Breast epithelium (tissue), 4 donors: ENCODE measurements at places on chromosomes 12 and 14. TPM values are rescaled to one million over a fixed set of nuclear protein-coding genes. Genes with fewer than 3 reads are reported as not detected.

DNA sequence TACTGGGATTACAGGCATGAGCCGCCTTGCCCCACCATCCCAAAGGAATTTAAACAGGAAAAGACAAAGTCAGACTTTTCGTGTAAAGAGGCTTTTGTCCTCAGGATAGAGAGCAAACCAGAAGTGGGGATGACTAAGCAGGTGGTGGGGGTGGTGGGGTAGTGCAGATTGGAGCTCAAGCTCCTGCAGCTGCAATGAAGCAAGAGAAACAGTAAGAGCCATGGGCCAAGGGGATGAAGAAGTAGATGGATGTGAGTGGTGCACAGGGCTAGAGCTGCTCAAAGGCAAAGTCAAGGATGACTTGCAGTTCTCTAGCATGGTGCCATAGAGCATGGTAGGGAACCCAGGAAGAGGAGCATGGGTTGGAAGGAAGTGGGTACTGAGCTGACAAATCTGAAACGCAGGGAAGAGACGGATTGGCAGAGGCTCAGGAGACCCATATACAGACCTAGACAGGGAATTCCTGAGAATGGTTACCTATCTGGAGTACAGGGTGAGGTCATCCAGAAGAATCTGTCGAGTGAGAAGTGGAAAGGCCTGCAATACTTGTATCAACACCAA is 11.4 kb upstream of the RNF34 start:
- H3K27ac ChIP-seq, result no peak overlapping the region
- no peak for DNase-seq
- H3K36me3 ChIP-seq, result no peaks in the 10 kb centered on the region
- no peaks in the 10 kb centered on the region for H3K27me3 ChIP-seq
- H3K4me1 ChIP-seq, result no peaks in the 10 kb centered on the region

The NKX2-1 gene
- total RNA-seq, result not detected

DNA sequence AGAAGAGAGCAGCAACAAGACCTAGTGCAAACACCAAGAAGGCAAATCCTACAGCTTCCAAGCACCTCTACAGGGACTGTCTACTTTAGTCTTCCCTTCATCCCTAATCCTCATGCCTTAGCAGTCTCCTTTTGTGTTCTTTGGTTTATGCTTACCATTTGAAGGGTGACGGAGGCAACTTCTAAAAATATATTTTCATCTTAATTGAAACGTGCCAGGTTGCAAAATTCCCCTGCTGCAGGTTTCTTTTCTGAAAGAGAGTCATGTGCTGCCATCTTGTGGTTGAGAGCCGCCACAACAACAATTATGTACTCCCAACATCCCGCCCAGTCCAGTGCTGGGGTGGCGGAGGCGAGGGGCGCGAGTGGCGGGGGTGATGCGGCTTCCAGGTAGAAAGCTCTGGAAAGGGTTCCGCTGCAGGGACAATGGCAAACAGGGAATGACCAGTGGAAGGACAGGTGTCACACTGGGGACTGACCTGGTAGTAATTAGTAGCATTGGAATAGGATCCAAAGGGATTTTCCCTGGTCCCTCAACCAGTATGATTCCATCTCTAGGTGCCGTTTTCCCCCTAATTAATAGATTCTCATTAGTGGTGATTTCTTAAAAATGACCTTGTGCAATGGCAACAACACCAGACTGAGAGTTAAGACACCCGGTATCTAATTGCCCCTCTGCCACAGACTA is 80.3 kb upstream of the GNG2 start:
- H3K27ac ChIP-seq, result no peak overlapping the region
- no peaks in the 10 kb centered on the region for H3K36me3 ChIP-seq
- H3K4me3 ChIP-seq, result no peak overlapping the region
- H3K4me1 ChIP-seq, result no peaks in the 10 kb centered on the region
- H3K27me3 ChIP-seq, result no peaks in the 10 kb centered on the region
- peak; percentile 67 for DNase-seq

DNA sequence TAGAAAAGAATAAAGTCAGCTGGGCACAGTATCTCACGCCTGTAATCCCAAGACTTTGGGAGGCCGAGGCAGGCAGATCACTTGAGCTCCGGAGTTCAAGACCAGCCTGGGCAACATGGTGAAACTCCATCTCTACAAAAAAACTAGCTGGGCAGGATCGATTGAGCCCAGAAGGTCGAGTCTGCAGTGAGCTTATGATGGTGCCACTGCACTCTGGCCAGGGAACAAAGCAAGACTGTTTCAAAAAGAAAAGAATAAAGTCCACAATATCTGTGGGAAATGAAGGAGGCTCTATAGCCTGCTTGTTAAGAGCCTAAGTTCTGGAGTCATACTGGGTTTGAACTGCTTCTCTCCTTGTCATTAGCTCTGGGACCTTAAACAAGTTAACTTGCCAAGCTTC is 7.9 kb downstream of the MAPK1IP1L start:
- H3K4me1 ChIP-seq, result no peaks in the 10 kb centered on the region
- no peak overlapping the region for H3K27ac ChIP-seq
- H3K36me3 ChIP-seq, result no peaks in the 10 kb centered on the region
- no peak overlapping the region for H3K4me3 ChIP-seq
- DNase-seq, result no peak

DNA sequence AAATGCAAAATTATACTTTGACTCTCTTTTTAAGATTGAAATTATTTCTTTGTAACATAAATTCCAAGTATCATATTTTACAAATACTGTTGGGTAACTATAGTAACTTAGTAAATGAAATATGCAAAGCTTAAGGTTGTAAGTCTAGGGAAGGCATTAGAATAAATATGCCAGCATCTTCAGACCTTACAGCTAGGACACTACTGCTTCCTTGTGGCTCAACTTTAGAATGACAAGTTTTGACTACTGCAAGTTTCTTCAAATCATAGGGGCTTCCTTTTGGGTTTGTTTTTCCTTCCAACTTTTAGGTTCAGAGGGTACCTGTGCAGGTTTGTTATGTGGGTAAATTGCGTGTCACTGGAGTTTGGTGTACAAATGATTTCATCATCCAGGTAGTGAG is 17.7 kb upstream of the ANP32D start:
- H3K27me3 ChIP-seq, result no peaks in the 10 kb centered on the region
- no peaks in the 10 kb centered on the region for H3K4me1 ChIP-seq
- no peak for DNase-seq
- H3K36me3 ChIP-seq, result no peaks in the 10 kb centered on the region
- no peak overlapping the region for H3K4me3 ChIP-seq
- no peak overlapping the region for H3K27ac ChIP-seq

DNA sequence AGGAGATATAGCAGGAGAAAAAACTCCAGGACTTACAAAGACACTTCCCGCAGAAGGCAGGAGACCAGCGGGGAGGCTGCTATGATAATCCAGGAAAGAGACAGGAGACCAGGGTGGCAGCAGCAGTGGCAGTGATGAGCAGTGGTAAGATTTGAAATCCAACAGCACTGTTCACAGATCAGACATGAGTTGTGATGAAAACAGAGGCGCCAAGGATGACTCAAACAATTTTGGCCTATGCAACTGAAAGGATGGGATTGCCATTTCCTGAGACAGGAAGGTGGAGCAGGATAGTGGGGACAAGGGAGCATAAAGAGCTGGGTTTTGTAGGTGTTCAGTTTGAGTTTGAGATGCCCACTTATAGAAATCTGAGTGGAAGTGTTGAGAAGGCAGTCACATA is 108.6 kb upstream of the DYRK2 start:
- H3K27me3 ChIP-seq, result no peaks in the 10 kb centered on the region
- no peak overlapping the region for H3K27ac ChIP-seq
- H3K4me3 ChIP-seq, result no peak overlapping the region
- no peak for DNase-seq

GRCh38 chr12:120488057-120488640 is 7.8 kb upstream of the DYNLL1 start:
- H3K27me3 ChIP-seq, result no peaks in the 10 kb centered on the region
- H3K27ac ChIP-seq, result no peak overlapping the region
- no peaks in the 10 kb centered on the region for H3K4me1 ChIP-seq
- H3K36me3 ChIP-seq, result no peaks in the 10 kb centered on the region

The A2ML1 gene
- not detected for total RNA-seq

The VRTN gene
- not detected for total RNA-seq

GRCh38 chr12:127903146-127903545 is 363.8 kb upstream of the TMEM132C start:
- H3K27me3 ChIP-seq, result no peaks in the 10 kb centered on the region
- no peaks in the 10 kb centered on the region for H3K4me1 ChIP-seq
- no peaks in the 10 kb centered on the region for H3K36me3 ChIP-seq
- DNase-seq, result no peak

- no peaks in the 10 kb centered on the region for H3K4me1 ChIP-seq
- H3K27ac ChIP-seq, result no peak overlapping the region
- peaks cover 3% of the 10 kb centered on the region for H3K36me3 ChIP-seq
- no peak overlapping the region for H3K4me3 ChIP-seq
These were observed 273.7 kb downstream of the SLC6A15 start for GRCh38 chr12:84638811-84639368.

DNA sequence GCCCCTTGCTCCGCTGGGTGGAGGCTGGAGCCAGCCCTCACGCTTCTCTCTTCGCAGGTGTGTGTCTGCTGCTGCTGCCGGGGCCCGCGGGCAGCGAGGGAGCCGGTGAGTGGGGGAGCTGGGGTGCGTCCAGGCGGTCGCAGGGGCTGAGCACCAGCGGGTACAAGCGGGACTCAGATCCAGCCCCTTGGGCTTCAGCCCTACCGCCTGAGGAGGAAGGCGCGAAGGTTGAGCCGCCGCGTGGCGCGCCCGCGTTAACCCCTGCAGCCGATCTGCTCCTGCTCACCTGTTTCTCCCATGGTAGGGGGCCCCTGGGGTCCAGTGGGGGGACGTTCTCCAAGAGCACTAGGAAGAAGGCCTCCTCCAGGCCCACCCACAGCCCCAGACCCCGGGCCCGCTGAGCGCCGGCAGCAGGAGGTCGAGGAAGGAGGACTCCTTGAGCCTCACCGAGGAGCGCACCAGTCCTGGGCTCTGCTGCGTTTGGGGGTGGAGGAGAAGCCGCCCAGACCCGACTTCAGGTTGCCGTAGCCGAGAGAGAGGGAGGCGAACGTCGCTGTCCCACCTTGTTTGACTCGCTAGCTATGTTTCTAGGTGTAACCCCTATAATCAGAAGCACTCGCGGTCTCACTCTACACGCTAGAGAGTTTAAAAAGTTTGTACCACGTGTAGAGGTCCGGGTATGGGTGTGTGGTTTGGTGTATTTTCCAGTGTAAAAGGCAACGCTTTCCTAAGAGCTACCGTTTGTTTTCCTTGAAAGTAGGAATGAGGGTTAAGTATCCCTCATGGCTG is 834 bp downstream of the COCH start:
- peaks cover 28% of the 10 kb centered on the region for H3K27me3 ChIP-seq
- H3K27ac ChIP-seq, result no peak overlapping the region
- H3K4me1 ChIP-seq, result no peaks in the 10 kb centered on the region

The GPRC5D gene
- total RNA-seq, result not detected

The PMCH gene
- total RNA-seq, result not detected

GRCh38 chr14:52279408-52279807 is 11.9 kb downstream of the PTGDR start:
- no peaks in the 10 kb centered on the region for H3K4me1 ChIP-seq
- no peak for DNase-seq
- no peaks in the 10 kb centered on the region for H3K27me3 ChIP-seq
- H3K27ac ChIP-seq, result no peak overlapping the region
- H3K36me3 ChIP-seq, result no peaks in the 10 kb centered on the region

- no peak for DNase-seq
- no peaks in the 10 kb centered on the region for H3K36me3 ChIP-seq
- H3K27ac ChIP-seq, result peak overlapping the region; percentile 86
- H3K4me1 ChIP-seq, result peaks cover 3% of the 10 kb centered on the region
- no peaks in the 10 kb centered on the region for H3K27me3 ChIP-seq
These were observed 20.4 kb downstream of the TTC9 start for GRCh38 chr14:70662080-70662479.

DNA sequence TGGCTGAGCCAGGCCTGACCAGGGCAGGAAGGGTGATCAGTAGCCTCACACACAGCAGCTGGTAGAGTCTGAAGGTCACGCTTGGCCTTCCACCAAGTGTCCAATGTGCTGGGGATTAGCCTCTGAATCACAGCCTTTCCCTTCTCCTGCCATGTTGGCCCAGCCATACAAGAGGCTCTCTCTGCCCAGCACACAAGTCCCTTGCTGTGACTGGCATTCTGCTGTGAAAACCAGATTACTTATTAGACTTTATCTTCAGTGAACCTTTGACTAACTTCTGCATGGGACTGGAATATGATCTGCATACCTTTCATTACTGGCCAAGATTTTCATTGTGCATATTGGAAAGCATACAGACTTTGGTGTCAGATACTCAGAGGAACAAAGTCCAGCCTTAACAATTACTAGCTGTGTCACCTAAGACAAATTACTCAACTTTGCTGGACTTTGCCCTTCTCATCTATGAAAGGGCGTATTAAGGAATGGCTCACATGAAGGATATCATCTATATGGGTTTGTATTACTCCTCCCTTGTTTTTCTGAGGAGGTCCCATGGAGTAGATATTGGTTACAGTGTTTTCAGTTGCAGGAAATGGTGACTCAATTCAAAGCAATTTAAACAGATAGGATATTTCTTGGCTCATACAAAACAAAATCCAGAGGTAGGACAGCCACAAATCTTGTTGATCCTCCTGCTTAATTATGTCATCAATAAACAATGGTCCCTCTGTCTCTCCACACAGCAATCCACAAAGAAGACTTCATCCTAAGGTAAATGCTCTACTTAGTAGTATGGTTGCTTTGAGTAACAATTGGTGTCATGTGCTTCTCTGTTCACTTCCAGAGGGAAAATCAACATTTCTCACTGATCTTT is 99.6 kb downstream of the DYRK2 start:
- no peaks in the 10 kb centered on the region for H3K4me1 ChIP-seq
- no peaks in the 10 kb centered on the region for H3K27me3 ChIP-seq
- no peak overlapping the region for H3K4me3 ChIP-seq
- H3K36me3 ChIP-seq, result no peaks in the 10 kb centered on the region
- H3K27ac ChIP-seq, result no peak overlapping the region
- no peak for DNase-seq

GRCh38 chr14:51219473-51220448 is 20.3 kb upstream of the TMX1 start:
- H3K27me3 ChIP-seq, result no peaks in the 10 kb centered on the region
- DNase-seq, result no peak
- H3K4me3 ChIP-seq, result no peak overlapping the region

GRCh38 chr12:89087149-89087825 is 265.0 kb downstream of the DUSP6 start:
- H3K27ac ChIP-seq, result no peak overlapping the region
- no peaks in the 10 kb centered on the region for H3K36me3 ChIP-seq
- H3K4me3 ChIP-seq, result no peak overlapping the region
- no peaks in the 10 kb centered on the region for H3K4me1 ChIP-seq
- no peak for DNase-seq

GRCh38 chr14:53824061-53824460 is 132.6 kb downstream of the BMP4 start:
- no peaks in the 10 kb centered on the region for H3K27me3 ChIP-seq
- no peak overlapping the region for H3K4me3 ChIP-seq
- no peak for DNase-seq
- no peaks in the 10 kb centered on the region for H3K4me1 ChIP-seq

GRCh38 chr12:100141998-100142850 is 450 bp downstream of the BLTP3B start:
- H3K27ac ChIP-seq, result peak overlapping the region; percentile 99
- H3K36me3 ChIP-seq, result no peaks in the 10 kb centered on the region
- peak; percentile 52 for DNase-seq
- H3K27me3 ChIP-seq, result no peaks in the 10 kb centered on the region

The ADAMTS20 gene
- total RNA-seq, result not detected

The FAM90A1 gene
- 0.29 TPM for total RNA-seq

GRCh38 chr14:22752422-22752821 is 14.1 kb upstream of the OXA1L start:
- H3K4me3 ChIP-seq, result no peak overlapping the region
- no peaks in the 10 kb centered on the region for H3K4me1 ChIP-seq
- no peak overlapping the region for H3K27ac ChIP-seq
- no peaks in the 10 kb centered on the region for H3K27me3 ChIP-seq
- no peak for DNase-seq
